ENCODE measurements at places on chromosomes 11 and 22. TPM values are rescaled to one million over a fixed set of nuclear protein-coding genes. Genes with fewer than 3 reads are reported as not detected.

DNA sequence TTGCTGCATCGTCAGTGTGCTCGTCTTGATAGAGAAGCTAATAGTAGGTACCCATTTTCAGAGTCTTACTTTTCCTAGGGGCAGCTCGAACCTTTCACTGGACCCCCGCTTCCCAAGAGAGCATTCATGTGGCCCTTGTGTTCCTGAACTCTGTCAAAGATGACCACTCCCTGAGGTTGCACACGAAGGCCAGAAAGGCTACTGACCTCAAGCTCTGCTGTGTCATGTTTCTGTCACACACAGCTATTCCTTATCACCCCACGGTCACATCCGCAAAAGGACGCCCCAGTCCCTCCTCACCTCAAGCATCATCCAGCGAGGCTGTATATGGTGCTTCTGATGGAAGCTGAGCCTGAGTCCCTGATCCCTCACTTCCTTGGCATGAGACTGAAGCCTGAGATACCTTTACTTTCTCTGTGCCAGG is 171.5 kb downstream of the LDLRAD3 start:
- no peaks in the 10 kb centered on the region for H3K4me1 ChIP-seq
- H3K4me3 ChIP-seq: no peak overlapping the region
- no peak overlapping the region for H3K27ac ChIP-seq
- no peak for DNase-seq

DNA sequence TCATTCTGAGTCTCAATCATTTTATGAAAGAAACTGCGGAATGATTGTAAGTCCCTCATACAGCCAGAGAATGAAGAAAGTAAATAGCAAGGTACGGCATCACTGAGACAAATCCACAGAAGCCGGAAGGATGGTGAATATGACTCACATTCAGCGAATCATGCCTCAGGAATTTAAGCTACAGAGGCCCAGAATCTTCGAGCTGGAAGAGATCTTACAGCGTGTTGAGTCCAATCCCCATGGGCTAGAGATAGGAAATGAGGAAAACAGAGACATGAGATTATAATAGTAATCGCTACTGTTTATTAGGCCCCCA is 173.2 kb downstream of the KIF18A start:
- H3K36me3 ChIP-seq: no peaks in the 10 kb centered on the region
- no peak for DNase-seq
- H3K27me3 ChIP-seq: no peaks in the 10 kb centered on the region
- no peak overlapping the region for H3K4me3 ChIP-seq
- no peaks in the 10 kb centered on the region for H3K4me1 ChIP-seq
- no peak overlapping the region for H3K27ac ChIP-seq

DNA sequence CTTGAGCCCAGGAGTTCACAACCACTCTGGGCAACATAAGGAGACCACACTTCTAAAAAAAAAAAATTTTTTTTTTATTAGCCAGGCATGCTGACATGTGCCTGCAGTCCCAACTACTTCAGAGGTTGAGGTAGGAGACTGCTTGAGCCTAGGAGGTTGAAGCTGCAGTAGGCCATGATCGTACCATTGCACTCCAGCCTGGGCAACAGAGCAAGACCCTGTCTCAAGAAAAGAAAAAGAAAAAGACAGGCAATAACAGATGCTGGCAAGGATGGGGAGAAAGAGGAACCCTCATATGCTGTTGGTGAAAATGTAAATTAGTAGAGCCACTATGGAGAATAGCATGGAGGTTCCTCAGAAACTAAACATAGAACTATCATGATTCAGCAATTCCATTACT is 64.8 kb downstream of the PAK1 start:
- no peak overlapping the region for H3K4me3 ChIP-seq
- no peaks in the 10 kb centered on the region for H3K27me3 ChIP-seq
- peaks cover 13% of the 10 kb centered on the region for H3K4me1 ChIP-seq
- H3K36me3 ChIP-seq: no peaks in the 10 kb centered on the region
- no peak for DNase-seq

DNA sequence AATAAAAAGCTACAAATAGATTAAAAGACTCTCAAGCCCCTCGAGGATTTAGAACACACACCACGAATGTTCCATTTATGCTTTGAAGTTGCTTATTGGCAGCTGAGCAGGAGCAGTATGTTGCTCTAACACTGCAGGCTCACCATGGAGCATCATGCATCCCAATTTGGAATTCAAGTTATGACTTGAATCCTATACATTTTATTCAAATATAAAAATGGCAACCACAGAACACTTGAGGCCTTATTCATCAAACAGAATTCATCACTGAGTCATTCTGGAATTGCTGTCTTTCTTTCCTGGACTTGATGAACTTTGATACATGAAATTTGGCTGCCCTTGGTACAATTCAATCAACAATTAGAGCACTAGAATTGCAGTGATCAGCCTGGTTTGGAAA is 24.5 kb upstream of the BLID start:
- DNase-seq: no peak
- H3K27ac ChIP-seq: no peak overlapping the region
- H3K36me3 ChIP-seq: no peaks in the 10 kb centered on the region

Gene RASL10A
- 4.1 TPM for total RNA-seq

Gene CLCF1
- 38.1 TPM for total RNA-seq

Measured in thoracic aorta (tissue), 2 donors.